ENCODE measurements at places on chromosomes 13 and 19. TPM values are rescaled to one million over a fixed set of nuclear protein-coding genes. Genes with fewer than 3 reads are reported as not detected.

PRSS57 gene
- not detected for total RNA-seq

FOSB gene
- total RNA-seq = 0.56 TPM

S1PR4 gene
- 33.7 TPM for total RNA-seq

LGALS14 gene
- 4.9 TPM for total RNA-seq

PABPC3 gene
- 0.28 TPM for total RNA-seq

CGB5 gene
- not detected for total RNA-seq

GIPC3 gene
- total RNA-seq = not detected

GRCh38 chr13:26528527-26528926, 29.0 kb upstream of the WASF3 start:
- DNase-seq = no peak

- no peak for DNase-seq
Observed at GRCh38 chr19:7947939-7948338, 4.5 kb upstream of the TIMM44 start.

DNA sequence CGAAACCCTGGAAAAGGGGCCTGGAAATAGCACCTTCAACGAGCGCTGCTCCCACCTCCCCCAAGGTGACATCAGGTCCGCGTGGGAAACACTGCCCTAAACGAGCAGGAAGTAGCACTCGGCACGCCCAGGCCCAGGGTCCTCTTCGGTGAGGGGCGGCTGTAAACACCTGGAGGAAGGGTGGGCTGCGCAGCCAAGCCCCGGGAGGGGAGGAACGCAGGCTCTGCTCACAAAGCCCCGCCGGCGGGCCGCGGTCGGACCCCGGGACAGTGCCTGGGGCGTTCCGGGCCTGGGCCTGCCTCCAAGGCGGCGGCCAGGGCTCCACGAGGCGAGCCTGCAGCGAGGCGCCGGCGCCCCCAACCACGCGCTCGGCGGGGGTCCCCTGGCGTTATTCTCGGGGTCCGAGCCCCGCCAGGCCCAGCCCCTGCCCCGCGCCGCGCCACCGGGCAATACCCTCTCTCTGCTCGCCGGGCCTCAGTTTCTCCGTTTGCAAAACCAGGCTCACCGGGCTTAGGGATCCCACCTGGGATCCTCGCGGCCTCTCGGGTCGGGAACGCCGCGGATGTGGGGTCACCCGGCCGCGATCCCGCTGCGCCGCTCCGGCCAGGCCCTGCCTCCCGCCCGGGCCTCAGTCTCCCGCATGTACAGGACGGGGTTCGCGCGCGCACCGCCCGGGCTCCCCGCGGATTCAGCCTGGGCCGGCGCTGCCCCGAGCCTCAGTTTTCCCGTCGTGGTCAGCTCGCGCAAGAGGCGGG, 630 bp downstream of the RNF126 start:
- no peak for DNase-seq
